ENCODE measurements at places on chromosomes 12 and 14.

DNA sequence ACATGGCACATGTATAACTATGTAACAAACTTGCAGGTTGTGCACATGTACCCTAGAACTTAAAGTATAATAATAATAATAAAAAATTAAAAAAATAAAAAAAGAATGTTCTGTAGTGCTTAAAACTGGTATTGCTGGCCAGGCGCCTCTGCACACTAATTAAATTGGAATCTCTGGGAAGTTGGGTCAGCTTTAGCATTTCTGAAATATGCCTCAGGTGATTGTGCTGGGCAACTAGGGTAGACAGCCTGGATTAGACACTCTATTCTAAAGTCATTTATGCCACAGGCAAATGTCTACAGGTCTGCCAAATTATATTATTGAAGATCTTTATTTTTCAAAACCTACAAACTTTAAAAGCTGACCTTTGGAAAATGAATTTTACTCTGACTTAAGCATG, 55.3 kb downstream of the PPM1H start:
- no peak for DNase-seq

GRCh38 chr12:58408516-58408915, 467.1 kb downstream of the ATP23 start:
- DNase-seq: no peak

DNA sequence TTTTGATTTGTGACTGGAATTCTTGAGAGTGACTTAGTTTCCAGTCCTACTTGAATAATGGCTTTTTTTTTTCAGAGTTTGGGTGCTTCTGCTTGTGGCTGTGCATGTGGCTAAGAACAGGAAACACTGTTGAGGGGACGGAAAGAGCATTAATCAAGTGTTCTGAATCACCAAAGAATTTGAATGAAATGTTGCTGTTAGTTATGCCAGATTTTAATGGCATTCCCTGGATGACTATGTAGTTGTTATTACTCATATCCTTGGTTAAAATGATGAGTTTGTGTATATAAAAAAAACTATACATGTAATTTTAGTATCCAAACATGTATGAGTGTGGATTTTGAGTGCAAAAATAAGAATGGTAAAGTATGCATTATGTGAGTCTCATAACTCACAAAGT, 347.9 kb downstream of the BCAT1 start:
- DNase-seq: no peak

- peak; percentile 26 for DNase-seq
Measured at GRCh38 chr12:117854339-117855012, 114.3 kb downstream of the KSR2 start.

DNA sequence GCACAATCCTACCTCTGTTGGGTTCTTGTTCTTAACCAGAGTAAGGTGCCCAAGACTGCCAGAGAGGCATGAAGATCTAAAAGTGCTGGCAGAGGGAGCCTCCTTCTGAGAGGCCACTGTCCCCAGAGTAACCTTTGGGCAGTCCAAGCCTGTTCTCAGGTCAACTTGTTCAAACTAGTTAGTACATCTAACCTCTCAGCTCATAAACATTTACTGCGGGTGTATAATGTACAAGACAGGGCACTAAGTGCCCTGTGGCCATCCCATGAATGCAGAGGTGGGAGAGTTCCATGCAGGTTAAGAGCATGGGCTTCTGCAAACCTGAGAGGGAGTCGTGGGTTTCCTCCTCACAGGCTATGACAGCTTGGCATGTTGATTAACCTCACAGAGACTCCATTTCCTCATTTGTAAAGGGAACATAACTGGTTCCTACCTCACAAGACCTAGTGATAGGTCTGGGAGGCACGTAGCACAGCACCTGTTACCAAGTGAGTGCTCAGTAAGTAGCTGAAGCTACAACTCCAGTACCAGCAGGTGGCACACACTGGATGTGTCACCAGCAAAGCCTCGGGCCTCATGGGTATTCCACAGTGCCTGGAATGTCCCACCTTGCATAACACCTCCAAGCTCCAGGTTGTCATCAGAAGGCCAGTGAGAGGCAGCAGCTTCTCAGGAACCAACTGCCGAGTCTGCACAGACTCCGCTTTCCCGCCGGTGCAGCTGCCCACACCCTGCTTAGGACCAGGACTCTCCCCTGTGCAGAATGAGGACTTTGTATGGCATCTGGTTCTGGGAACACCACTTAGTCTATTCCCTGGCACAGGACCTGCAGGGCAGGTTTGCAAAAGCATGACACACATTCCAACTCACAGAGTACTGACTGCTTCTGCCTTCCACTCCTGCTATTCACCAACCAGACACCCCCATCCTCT, 4.4 kb downstream of the VDR start:
- DNase-seq: no peak

DNA sequence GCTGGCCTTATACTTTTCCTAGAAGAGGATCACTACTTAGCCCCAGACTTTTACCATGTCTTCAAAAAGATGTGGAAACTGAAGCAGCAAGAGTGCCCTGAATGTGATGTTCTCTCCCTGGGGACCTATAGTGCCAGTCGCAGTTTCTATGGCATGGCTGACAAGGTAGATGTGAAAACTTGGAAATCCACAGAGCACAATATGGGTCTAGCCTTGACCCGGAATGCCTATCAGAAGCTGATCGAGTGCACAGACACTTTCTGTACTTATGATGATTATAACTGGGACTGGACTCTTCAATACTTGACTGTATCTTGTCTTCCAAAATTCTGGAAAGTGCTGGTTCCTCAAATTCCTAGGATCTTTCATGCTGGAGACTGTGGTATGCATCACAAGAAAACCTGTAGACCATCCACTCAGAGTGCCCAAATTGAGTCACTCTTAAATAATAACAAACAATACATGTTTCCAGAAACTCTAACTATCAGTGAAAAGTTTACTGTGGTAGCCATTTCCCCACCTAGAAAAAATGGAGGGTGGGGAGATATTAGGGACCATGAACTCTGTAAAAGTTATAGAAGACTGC, 1.5 kb downstream of the MGAT2 start:
- no peak for DNase-seq

DNA sequence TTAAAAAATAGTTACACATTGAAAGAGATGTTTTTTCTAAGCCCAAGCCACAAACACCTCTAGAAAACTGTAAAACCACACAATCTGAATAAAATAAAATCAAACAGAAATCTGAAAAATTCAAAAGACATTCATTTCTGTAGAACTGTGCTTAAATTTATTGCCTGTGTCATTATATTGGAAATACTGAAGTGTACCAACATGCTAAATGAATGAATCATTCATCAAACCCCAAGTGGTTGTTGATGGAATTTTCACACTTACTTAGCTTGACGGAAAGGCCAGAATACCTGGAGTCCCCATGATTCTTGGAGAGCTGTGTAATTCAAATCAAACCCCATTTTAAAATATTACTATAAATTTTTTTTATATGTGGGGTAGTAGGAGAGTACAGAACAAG, 2.7 kb downstream of the KITLG start:
- DNase-seq: no peak

DNA sequence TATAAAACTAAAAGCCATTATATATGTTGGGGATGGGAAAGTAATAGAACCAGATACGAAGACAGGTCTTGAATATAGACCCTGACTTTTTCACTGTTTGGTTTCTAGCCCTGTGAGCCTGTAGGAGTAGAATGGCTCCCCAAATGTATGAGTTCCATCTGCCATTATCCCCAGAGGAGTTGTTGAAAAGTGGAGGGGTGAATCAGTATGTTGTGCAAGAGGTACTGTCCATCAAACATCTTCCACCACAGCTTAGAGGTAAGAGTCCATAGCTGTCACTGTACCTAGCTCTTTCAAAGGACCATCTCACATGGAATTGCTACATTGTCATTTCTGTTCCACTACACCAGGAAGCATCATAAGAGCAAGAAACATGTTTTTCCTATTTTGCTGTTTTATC, 1.1 kb downstream of the NCAPD2 start:
- DNase-seq: no peak

GRCh38 chr12:45721954-45722353, 7.6 kb upstream of the ARID2 start:
- no peak for DNase-seq

GRCh38 chr12:53696655-53697331, 20.9 kb upstream of the ATP5MC2 start:
- no peak for DNase-seq

DNA sequence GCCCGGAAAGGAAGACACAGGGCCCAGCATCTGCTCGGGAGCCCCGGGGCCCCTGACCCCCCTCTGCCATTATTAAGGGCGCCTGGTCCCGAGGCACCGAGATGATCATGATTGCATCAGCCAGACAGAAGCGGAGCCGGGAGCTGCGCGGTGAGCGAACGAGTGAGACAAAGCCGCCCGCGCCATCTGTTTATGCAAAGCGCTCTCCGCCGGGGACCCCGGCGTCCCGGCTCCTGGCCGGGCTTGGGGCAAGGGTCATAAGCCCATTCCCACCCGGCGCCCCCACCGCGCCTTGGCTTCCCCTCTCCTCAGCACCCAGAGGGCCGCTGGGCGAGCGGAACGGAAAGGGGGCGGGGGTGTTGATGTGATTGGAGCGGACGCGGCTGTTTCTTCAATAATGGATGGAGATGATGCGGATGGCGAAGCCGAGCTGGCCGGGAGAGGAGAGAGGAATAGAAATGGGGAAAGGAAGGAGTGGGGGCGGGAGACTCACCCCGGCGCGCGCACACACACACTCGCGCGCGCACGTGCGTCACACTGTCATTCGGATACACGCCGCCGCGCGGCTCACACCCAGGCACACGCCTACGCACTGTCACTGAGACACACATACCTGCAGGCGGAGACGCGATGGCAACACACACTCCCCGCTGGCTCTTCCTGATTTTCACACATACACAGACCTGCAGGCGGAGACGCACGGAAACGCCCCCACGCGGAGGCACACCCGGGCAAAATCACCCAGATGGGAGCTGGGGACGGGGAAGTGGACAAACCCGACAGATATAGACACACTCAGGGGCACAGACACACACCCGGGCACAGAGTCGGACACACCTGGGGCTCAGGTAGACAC, 10.7 kb downstream of the STAC3 start:
- DNase-seq: peak; percentile 65

- no peak for DNase-seq
Measured at GRCh38 chr14:63186453-63186852, 17.8 kb upstream of the RHOJ start.

DNA sequence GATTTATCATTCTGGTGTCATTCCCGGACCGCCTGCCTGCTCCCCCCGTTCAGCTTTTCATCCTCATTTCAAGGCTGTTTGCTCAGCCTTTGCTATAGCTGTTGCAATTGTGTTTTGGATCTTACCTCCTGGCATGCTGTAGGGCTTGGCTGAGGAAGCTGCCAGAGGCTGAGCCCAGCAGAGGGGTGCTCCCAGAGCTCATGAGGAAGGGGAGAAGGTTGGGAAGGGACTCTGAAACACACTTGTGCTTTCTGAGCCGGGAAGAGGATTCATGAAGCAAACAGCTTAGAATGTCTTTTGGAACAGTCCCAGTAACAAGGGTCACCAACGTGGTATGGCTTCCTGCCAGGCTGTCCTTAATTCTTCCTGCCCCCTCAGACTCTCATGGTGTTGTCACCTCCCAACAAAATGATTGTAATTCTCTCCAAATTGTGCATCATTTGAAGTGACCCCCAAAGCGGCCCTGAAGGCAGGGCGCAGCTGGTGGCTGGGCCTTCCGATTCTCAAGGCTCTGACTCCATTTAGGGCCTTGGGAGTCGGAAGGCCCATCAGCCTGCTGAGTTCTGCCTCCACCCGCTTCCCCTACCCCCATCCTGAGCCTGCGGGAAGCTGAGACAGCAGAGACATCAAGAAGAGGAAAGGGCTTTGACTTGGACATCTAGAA, 111.9 kb upstream of the ARHGAP5 start:
- DNase-seq: no peak

DNA sequence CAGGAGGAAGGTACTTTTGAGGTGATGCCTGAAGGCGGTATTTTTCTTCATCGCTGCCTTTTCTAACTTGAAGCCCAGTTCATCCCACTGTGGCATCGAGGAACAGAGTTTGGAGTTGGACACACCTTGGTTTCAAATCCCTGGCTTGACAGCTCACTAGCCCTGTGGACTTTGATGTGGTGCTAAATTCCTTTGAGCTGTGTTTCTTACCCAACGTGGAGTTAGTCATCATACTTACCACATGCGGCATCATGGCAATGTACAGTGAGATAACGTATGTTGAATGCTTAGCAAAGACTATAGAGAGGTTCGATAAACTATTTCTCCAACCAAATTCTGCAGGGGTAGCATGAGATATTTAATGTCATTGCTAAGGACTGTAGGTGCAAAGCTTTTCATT, 3.4 kb downstream of the PLEKHG3 start:
- no peak for DNase-seq

- DNase-seq: no peak
Measured at GRCh38 chr14:50471838-50472465, 60.4 kb downstream of the MAP4K5 start.

DNA sequence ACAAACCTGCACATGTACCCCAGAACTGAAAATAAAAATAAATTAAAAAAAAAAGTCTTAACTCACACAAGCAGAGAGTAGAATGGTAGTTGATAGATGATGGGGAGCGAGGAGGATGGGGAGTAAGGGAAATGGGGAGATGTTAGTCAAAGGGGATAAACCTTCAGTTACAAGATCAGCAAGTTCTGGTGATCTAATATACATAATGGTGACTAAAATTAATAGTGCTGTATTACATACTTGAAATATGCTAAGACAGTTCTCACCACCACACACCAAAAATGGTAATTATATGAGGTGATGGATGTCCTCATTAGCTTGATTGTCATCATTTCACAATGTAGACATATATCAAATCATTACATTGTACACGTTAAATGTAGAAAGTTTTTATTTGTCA, 3.2 kb upstream of the C12orf42 start:
- DNase-seq: no peak

DNA sequence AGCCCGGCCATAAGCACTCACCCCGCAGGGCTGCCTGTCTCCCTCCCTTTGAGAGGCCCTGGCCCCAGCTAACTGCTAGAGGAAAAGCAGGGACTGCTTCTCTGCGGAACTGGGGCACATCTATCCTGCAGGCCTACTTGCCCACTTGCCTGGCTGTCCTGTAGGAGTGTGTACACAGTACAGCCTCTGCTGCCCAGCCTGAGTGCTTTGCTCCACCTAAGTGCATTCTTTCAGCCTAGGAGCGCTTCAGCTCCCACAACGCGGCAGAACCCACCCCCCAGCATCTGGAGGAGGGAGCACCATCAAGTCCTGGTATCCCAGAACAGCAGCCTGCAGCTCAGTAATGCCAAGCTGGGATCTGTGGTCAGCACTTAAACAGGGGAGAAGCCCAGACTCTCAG, 79.9 kb upstream of the CD163 start:
- DNase-seq: no peak

GRCh38 chr12:111319600-111320257, 49.2 kb downstream of the PHETA1 start:
- DNase-seq: no peak

DNA sequence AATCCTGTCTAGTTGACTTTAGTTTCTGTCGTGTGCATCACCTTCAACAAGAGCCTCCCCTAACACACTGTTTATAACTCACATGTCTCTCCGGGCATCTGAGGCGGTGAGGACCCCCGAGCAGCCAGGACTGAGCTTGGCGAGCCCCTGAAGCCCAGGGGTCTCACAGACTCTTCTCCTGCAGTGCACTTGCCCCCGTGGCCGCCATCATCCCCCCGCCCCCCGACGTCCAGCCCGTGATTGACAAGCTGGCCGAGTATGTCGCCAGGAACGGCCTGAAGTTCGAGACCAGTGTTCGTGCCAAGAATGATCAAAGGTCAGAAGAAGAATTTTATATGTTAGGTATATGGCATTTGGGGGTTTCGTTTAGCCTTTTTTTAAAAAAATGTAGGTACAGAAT, 43.3 kb downstream of the SFSWAP start:
- no peak for DNase-seq

All from activated T-helper 1 cell treated with anti-CD3 and anti-CD28 coated beads, Interleukin-12 subunit alpha, Interleukin-12 subunit beta, Interleukin-2, Interleukin-4 antibody, amounts not matched to agents 30 ng/mL and 10 ng/mL and 1 ng/mL, durations not matched to agents 14 hours and 24 hours and 36 hours (primary cell).